ENCODE measurements at places on chromosomes 5 and 9. TPM values are rescaled to one million over a fixed set of nuclear protein-coding genes. Genes with fewer than 3 reads are reported as not detected.

The AK3 gene
- 62.7 TPM for total RNA-seq

The CORO2A gene
- total RNA-seq: 0.32 TPM

The SVEP1 gene
- 14.1 TPM for total RNA-seq

The MARCHF3 gene
- total RNA-seq: 2.0 TPM

The FER gene
- 13.2 TPM for total RNA-seq

The SPINK6 gene
- total RNA-seq: not detected

The SLC34A1 gene
- total RNA-seq: not detected

The LMBRD2 gene
- 7.0 TPM for total RNA-seq

The ABCA1 gene
- total RNA-seq: 36.3 TPM

The CAMK2A gene
- total RNA-seq: 0.80 TPM

The TUSC1 gene
- total RNA-seq: 11.5 TPM

The GABRA6 gene
- not detected for total RNA-seq

The B4GALT1 gene
- 80.2 TPM for total RNA-seq

The TRIM23 gene
- total RNA-seq: 10.6 TPM

The IFNA4 gene
- total RNA-seq: not detected

The RNF20 gene
- 16.5 TPM for total RNA-seq

The ITK gene
- not detected for total RNA-seq

The IL4 gene
- total RNA-seq: not detected

The PCDHGA11 gene
- 13.7 TPM for total RNA-seq

The PAEP gene
- not detected for total RNA-seq
